Nucleus accumbens (tissue), 56 donors: ENCODE measurements at places on chromosomes 16 and 17.

DNA sequence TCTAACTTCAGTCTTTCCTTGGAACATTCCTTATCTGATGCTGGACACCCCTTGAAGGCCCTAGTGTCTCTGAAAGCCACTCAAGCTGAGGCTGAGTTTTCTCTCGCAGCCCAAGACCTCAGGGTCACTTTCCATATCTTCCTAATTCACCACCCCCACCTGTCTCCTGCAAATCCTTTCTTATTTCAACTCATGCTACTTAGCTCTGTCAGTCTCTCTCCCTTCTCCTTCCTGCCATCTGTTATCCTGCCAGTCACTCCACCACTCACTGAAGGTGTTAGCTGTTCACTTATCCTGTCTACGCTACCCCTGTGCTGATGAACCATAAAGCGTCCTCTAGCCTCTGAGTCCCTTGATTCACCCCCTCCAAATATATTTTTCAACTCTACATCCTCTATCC lies 143.9 kb upstream of the SHISA6 start:
- DNase-seq, result no peak

GRCh38 chr17:82216301-82217119 lies 3.9 kb upstream of the CCDC57 start:
- DNase-seq, result no peak

- no peak for DNase-seq
Measured at GRCh38 chr16:22670551-22671041, 143.4 kb upstream of the HS3ST2 start.

DNA sequence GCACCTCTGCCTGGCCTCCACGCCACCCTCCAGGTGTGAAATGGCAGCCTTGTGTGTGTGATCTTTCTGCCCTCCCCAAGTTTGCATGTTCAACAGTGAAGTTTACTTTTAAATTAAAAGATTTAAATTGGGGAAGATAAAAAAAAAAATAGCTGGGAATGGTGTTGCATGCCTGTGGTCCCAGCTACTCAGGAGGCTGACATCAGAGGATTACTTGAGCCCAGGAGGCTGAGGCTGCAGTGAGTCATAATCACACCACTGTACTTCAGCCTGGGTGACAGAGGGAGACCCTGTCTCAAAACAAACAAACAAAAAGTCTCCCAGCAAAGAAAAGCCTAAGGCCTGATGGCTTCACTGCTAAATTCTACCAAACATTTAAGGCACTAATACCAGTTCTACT lies 35.4 kb upstream of the RNF43 start:
- DNase-seq, result no peak

DNA sequence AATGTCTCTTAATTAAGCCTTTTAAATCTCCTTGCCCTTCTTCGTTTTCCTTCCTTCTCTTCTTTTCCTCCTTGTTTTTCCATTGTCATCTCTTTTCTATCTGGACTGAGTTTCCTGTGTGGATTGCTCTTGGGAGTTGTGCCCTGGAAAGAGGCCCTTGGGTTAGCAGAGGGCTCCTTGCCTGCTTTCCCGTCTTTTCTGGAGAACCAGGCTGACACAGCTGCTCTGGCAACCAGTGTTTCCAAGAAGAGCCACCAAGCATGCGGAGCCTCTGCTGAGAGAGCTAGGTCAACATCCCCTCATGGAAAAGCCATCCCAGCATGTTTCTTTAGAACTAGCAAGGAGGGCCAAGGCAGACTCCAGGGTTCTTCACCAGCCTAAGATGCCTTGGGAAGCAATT lies 75.4 kb downstream of the HLF start:
- no peak for DNase-seq

DNA sequence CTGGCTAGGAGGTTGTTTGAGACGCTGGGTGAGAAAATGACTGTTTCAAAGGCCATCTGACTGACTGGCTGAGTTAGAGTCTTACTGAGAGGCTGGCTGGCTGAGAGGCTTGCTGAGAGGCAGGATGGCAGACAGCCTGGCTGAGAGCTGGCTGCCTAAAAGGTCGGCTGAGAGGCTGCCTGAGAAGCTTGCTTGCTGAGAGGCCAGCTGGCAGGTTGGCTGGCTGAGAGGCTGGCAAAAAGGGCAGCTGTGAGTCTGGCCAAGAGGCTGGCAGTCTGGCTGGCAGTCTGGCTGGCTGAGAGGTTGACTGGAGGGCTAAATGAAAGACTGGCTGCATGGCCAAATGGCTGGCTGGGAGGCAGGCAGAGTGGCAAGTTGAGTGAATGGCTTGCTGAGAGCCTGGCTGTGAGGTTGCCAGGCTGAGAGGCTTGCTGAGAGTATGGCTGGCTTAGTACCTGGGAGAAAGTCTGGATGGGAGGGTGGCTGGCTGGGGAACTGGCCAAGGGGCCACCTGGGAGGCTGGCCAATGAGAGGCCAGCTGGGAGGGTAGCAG lies 35.3 kb upstream of the ACSM2B start:
- DNase-seq, result peak; percentile 28

GRCh38 chr17:54876656-54877195 lies 23.9 kb upstream of the TOM1L1 start:
- no peak for DNase-seq

DNA sequence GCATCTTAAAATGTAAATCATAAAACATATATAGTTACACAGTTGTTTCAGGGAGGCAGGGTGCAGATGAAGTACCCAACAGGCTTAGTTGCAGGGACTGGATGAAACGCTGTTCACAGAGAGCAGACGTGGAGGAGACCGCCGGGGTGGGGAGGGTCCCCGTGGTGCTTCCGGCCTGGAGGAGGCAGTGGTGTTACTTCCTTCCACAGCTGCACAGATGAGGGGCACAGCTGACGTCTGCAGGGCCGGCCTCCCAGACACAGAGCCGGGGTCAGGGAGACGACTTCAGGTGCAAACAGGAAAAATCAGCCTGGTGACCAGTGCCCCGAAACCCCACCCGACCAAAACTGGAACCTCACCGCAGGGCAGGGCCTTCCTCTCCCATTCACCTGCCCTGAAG lies 17.1 kb downstream of the SPIRE2 start:
- no peak for DNase-seq

- peak; percentile 15 for DNase-seq
Measured at GRCh38 chr16:24328835-24329452, 72.8 kb downstream of the CACNG3 start.

DNA sequence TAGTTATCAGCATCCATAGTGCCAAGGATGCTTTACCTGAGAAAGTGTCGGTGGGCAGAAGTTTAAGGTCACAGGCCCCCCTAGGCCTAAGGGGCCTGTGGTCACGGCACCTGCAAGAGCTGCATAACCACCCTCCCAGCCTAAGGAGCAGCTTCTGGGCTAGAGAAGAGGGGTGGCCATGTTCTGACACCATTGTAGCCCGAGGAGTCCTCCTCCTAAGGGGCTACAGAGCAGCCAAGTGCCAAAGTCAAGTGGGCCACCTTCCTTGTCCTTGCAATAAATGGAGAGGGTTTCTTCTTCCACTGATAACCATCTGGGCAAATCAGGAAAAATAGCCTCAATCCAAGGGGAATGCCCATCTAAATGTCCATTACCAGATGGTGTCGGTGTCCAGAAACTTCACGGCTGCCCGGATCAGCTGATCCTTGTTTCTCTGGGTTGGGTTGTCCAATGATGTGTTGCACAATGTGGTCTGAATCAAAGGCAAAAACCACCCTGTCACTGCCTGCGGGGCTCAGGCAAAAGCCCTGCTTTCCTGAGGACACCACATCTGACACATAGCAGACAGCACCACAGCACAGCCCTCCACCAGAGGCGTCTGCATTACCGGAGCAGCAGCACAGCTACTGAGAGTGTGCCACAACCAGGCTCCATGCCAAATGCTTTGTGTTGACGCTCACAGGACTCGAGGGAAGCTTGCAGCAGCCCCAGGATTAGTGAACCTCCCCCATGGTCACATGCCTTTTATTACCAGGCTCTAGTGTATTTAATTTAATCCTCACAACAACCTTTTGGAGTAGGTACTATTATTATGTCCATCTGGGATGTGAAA lies 12.8 kb downstream of the ATPAF2 start:
- DNase-seq, result peak; percentile 37

DNA sequence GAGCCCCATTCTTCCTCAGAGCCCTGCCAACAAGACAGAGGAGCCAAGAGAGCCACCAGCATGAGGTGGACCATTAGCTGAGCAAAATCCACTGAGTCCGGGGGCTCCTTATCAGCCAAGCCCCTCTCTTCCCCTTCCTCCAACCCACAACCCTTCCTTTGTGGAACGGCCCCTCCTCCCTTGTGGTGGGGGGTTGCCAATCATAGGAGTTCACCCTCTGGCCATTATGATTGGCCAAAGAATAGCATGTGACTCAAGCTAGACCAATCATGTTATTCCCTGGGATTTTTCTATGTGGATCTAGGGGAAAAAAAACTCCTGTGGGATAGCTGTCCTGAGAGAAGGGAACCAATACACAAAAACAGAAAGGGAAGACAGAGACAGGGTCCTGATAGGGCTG lies 120.5 kb downstream of the C16orf95 start:
- DNase-seq, result no peak

- DNase-seq, result no peak
Measured at GRCh38 chr17:44830359-44831288, 537 bp upstream of the GJC1 start.

GRCh38 chr16:17162560-17162959 lies 308.2 kb downstream of the XYLT1 start:
- DNase-seq, result no peak

GRCh38 chr17:82883419-82884031 lies 43.7 kb upstream of the ZNF750 start:
- DNase-seq, result no peak

DNA sequence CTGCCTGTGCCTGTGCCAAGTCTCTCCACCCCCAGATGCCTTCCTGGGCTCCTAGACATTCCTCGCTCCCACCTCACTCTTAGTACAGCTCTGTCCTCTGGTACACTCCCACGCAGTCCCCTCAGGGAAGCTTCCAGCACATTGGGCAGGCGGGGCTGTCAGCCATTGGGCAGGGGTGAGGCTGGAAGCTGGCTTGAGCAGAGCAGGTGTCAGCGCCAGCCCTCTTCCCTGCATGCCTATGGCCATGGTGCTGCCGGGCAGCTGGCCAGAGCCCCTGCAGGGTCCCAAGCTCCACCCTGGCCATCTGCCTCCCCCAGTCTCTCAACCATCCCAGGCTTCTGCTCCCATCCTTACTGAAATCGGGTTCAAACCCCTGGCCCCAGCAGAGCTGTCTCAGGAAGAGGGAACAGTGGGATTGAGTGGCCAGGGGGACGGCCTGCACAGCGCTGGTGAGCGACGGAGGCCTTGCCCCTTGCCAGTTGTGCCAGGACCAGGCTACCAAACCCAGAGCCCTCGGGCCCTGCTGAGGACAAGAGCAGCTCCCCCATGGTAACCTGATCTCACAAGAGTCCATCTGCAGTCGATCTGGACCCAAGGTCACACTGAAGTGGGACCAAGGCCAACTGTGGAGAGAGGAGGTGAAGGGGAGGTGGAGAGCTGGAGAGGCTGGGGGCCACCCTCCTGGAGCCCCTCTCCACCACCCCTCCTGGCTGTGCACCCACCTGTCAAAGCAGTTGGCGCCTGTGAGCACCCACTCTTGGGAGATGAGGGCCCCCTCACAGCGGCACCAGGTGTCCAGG lies 2.4 kb upstream of the B9D1 start:
- no peak for DNase-seq

GRCh38 chr17:43554857-43555256 lies 8.7 kb upstream of the ETV4 start:
- no peak for DNase-seq

- DNase-seq, result no peak
Measured at GRCh38 chr17:2022647-2023240, 2.4 kb downstream of the RTN4RL1 start.

- DNase-seq, result no peak
Measured at GRCh38 chr17:76968707-76969597, 100.7 kb downstream of the MGAT5B start.

DNA sequence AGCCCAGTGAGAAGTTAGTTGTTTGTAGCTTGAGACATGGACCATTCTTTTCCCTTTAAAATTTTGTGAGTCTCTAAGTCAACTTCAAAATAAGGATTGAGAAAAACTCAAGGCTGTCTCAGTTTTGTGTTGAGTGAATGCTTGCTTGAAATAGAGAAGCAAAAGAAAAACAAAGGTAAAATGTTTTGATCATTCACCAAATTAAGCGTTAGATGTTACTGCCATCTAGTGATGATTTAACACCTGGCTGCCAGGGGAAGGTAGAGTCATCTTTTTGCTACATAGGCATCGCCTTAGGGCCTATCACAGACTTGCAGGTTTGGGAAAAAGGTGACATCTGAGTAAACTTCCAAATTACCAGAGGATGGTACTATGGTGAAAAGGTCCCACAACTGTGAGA lies 74.4 kb downstream of the PCTP start:
- DNase-seq, result no peak

DNA sequence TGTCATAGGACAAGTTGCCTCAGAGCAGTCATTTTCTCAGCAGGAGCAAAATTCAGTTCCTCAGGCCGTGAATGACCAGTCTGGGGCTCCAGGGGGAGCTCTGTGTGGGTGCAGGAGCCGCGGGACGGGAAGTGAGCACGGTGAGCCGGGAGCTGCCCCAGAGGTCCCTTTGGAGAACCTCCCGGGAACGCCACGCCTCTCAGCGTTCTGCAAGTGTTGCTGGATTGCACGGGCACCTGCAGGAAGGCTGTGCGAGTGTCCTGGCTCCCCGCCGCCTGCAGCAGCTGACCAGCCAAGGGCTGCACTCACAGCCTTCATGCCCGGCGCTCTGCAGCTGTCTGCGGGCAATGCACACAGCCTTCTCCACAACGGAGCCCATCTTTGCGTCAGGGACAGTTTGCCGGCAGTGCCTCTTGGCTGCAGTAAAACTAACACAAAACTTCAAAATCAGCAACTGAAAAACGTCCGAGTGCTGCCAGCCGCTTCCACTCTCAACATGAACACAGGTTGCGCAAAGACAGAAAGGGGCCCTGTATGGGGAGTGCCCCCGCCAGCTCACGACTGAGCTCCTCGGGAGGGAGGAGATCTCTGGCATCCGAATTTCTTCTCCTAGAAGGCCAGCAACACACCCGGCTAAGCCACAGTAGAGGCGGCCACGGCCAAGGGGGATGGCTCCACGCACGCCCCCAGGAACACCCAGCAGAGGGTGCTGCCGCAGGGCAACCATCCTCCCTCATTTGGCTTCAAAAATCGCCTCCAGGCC lies 16.0 kb downstream of the NDUFAF8 start:
- DNase-seq, result peak; percentile 33

- DNase-seq, result no peak
Measured at GRCh38 chr17:7004398-7005253, 7.8 kb upstream of the RNASEK start.

GRCh38 chr17:11514981-11515680 lies 83.1 kb upstream of the DNAH9 start:
- no peak for DNase-seq

- peak; percentile 29 for DNase-seq
Measured at GRCh38 chr17:80220736-80221215, 549 bp downstream of the SLC26A11 start.
